Suprapubic skin (tissue), 4 donors: ENCODE measurements at places on chromosomes 7 and 10. TPM values are rescaled to one million over a fixed set of nuclear protein-coding genes. Genes with fewer than 3 reads are reported as not detected.

OPN4 gene
- not detected for total RNA-seq

ITPRID1 gene
- total RNA-seq, result 4.4 TPM

DNA sequence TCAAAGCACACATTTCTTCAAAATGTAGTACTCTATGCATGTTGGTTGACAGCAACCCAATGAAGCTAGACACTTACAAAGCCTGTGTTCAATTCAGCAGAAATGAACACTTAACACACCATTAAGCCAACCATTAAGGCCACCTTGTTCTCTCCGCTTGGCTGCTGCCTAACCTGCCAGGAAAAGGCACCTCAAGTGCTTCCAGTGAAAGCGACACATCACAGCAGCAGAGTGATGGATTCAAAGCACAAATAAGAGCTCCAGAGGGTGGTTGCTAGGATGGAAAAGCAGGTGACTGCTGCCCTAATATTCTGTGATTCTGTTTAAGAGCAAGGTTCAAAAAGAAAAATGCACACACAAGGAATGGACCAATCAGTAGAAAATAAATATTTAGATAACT, 81.5 kb upstream of the GNAI1 start:
- no peak overlapping the region for H3K27ac ChIP-seq
- H3K4me3 ChIP-seq, result no peak overlapping the region

DNA sequence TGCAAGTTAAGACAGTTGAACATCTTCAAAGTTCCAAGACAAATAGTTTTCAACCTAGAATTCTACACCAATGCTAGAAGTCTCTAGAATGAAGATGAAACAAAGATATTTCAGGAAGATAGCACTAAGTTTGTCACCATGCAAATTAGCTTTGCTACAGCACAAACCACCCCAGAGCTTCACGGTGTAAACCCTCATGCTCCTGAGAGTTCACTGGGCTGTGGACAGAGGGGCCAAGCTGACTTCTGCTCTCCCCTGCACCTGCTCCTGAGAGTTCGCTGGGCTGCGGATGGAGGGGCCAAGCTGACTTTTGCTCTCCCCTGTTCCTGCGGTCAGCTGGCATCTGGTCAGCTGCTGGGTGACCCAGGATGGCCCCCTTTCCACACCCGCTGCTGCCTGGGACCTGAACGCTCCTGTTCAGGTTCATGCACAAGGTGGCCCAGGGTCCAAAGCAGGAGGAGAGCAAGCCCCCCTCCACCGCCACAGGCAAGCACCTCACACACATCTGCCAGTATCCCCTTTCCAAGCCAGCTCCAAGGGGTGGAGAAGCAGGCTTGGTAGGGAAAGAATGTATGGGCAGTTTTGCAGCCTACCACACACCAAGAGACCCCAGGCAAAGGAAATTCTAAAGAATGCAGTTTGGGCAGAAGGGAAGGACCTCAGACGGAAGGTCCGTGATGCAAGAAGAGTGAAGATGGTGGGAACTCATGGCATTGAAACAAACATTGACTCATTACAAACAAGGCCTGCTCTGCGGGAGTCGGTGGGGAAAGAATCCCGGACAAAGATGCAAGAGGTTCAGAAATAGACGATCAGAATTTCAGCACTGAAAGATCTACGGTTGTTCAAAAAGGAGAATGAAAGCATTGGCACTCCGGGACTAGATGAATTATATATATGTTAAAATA, 137.8 kb upstream of the PPP2R2D start:
- DNase-seq, result no peak
- no peaks in the 10 kb centered on the region for H3K4me1 ChIP-seq
- no peaks in the 10 kb centered on the region for H3K36me3 ChIP-seq
- no peak overlapping the region for H3K4me3 ChIP-seq
- H3K27ac ChIP-seq, result no peak overlapping the region
- H3K27me3 ChIP-seq, result peaks cover 12% of the 10 kb centered on the region

DNA sequence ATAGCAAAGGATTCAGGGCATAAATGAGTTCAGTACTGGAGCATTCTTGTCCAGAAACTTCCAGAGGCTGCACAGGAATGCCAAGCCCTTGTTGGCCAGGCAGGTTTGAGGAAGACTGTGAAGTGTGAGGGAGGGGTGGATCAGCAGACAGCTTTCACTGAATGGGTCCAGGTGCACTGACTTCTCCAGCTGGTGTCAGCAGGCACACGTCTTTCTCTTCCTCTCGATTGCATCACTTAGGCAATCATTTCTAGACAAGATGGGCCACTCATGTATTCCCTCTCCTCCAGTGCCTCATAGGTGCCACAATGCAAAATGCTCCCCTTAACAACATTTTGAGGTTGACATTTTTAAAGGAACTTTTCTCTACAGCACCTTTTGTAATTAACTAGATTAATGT, 15.6 kb upstream of the PLEKHS1 start:
- H3K4me3 ChIP-seq, result no peak overlapping the region
- H3K27me3 ChIP-seq, result no peaks in the 10 kb centered on the region
- no peaks in the 10 kb centered on the region for H3K4me1 ChIP-seq
- DNase-seq, result no peak
- H3K36me3 ChIP-seq, result no peaks in the 10 kb centered on the region

DNA sequence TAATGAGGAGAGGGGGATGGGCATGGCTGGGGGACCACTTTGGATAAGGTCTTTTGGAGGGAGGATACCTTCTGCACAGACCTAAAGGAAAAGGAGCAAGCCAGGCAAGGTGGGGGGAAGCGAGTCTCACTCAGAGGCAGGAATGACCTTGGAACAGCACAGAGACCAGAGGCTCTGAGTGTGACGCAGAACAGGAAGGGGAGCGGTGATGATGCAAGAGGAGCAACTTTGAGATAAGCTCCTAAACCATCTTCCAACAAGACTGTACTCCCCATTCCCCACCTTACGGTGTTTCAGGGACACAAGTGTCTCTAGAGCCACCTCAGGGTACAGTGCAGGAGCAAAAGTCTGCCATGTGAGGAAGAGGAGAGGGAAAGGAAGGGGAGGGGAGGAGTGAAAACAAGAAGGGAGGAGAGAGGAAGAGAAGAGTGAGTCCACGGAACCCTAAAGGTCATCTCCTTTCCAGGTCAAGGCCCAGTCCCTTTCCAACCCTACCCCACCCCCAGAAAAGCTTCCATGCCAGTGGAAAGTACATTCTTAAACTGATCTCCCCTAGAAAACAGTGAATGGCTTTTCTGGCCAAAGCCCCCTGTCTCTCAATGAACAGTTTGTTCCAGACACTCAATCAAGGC, 54.1 kb downstream of the JAZF1 start:
- H3K4me3 ChIP-seq, result no peak overlapping the region
- H3K27me3 ChIP-seq, result no peaks in the 10 kb centered on the region
- DNase-seq, result no peak
- peaks cover 3% of the 10 kb centered on the region for H3K4me1 ChIP-seq

DNA sequence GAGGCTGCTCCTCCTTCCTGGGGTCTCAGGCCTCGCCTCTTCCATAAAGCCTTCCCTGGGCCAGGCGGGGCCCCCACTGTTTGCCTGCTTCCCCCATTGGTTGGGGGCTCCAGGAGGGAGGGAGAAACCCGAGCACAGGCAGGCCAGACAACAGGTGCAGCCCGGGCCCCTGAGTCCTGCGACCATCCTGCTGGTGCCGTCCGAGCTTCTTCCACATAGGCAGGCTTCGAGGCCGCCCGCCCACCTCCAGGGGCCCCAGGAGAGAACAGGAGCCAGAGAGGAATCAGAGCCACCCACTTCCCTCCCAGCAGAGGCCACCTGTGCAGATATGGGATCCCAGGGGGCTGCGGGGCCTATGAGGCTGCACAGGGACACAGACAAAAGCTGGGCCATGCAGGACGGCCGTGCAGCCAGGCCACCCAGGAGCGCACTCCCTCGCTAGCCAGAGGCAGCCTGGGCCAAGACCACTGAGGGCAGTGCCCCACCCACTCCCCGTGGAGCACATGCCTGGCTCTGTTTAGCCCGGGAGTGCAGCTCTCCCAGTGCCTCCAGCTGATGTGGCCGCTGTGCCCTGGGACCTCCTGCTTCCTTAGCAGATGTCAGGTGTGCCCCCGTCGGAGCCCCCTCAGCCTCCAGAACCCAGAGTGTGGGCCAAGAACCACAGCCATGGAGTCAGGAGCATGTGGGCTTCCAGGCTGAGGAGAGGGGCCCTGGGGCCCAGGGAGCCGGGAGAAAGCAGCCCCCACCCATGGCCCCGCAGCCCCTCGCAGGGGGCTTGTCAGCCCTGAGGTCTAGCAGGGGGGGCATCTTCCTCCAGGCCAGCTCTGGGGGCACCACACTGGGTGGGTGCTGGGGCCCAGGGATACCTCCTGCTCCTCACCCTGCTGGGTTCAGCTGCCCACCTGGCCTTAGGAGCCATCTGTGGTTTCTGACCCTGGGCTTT, 59.9 kb upstream of the INPP5A start:
- no peaks in the 10 kb centered on the region for H3K27me3 ChIP-seq
- peaks cover 28% of the 10 kb centered on the region for H3K4me1 ChIP-seq
- peak; percentile 62 for DNase-seq
